ENCODE measurements at places on chromosomes 5 and 9.
A peak's percentile ranks its signal among the peaks of the same experiment; 100 is the strongest.

- DNase-seq = no peak
Observed at GRCh38 chr5:961711-962240, 46.8 kb upstream of the NKD2 start.

DNA sequence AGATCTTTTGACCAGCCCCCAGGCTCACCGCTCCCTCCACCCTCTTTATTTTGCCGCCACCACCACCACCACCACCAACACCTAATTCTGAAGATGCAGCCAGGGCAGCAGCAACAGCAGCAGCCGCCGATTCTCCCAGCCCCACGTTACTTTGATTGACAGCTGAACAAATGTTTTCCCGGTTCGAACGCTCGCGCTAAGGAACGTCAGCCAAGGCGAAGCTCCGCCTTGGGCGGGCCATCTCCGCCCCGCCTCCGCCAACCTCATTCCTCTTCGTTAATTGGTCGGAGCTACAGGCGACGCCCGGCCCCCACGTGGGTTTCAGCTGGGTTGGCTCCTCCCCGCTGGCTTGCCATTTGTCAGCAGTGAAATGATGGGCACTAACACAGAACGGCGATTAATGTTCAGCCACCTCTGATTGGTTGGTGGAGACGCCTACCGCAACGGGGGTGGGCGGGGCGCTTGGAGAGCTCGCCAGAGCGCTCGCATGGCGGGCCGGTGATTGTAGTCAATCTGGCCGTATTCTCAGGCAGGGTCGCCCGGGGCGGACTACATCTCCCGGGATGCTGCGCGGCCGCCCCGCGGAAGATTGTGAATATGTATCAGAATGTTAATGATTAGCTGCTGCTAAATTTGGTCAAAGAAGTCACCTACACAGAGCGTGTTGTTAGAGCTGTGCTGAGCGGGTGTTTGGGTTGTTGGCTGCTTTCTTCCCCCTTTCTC, at the start of gene TLE4:
Gene TLE4 (plus strand): TSS at position 657 of the 723 bp plus-strand sequence. CDS start 826 bp downstream, outside the sequence.
- DNase-seq = peak; percentile 100

GRCh38 chr9:108549184-108549583, 306.6 kb downstream of the ACTL7B start:
- no peak for DNase-seq

- DNase-seq = no peak
Observed at GRCh38 chr9:136093995-136094881, 851 bp downstream of the NACC2 start.

DNA sequence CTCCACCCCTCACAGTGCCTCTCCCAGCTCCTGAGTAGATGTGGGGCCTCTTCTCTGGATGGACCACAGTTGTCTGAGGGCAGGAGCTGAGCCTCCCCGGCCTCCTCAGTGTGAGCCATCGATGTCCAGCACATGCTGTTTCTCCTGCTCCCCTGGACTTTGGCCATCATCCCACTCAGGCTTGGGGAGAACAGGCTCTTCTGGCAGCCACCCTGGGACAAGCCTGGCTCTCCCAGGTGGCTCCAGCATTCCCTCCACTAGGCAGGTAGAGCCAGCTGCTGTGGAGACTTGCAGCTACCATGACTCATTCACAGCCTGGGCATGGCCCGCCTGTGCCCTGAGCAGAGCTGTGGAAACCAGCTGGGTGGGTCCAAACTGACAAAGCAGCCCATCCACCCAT, 77.0 kb downstream of the CSNK1A1 start:
- no peak for DNase-seq

DNA sequence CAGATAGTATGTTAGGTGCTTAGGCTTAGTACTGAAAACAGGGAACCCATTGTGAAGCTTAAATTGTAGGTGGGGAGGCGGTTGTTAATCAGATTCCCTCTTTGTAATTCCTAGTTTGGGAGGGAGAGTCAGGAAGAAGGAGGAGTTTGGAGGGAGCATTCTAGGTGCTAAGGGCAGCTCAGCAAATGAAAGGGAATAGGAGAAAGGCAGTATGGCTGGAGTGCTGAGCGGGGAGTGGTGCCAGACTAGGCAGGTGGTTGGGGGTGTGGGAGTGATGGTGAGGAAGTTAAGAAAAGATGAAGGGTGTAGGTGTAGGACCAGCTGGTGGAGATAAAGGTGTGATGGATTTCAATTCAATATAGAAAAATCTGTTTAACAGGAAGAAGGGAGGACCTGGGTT, 11.1 kb upstream of the GARNL3 start:
- no peak for DNase-seq

- no peak for DNase-seq
Observed at GRCh38 chr5:143454936-143455516, 51.5 kb upstream of the NR3C1 start.

Measured in memory B cell (primary cell).